ENCODE measurements at places on chromosomes 12 and 14. TPM values are rescaled to one million over a fixed set of nuclear protein-coding genes. Genes with fewer than 3 reads are reported as not detected.
A peak's percentile ranks its signal among the peaks of the same experiment; 100 is the strongest.

- DNase-seq, result no peak
Observed at GRCh38 chr14:102486513-102487203, 22.9 kb downstream of the ANKRD9 start.

TMPRSS12 gene
- not detected for total RNA-seq

PRB2 gene
- total RNA-seq, result not detected

DNA sequence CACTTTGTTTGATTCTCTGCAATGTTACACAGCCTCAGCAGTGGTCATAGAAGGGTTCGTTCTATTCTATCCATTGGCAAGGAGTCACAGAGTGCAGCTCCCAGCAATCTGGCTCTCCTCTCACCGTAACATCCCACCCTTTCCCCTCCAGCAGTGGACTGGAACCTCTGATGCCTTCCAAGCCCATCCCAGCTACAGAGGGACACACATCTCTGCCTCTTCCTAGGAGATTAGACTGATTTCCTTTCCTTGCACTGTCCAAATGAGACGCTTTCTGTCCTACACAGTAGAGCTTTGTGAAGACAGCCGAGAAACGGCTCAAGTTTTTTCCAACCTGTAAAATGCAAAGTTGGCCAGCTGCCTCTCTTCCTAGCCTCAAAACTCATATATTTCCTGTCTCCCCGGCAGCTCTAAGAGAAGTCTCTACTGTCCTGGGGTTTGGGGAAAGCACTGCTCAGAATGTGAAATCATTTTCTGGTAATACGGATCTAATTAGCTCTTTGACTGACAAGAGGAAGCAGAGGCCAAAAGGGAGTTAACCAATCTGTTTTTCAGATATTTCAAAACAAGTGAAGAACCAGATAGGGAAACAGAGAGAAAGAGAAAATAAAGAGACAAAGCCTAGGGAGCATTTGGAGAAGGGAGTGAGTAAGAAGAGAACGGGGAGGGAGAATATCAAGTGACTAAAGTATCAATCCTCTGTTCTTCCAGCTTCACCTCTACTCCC, 516 bp downstream of the NINJ2 start:
- DNase-seq, result no peak

BCL11B gene
- total RNA-seq, result 0.59 TPM

DNA sequence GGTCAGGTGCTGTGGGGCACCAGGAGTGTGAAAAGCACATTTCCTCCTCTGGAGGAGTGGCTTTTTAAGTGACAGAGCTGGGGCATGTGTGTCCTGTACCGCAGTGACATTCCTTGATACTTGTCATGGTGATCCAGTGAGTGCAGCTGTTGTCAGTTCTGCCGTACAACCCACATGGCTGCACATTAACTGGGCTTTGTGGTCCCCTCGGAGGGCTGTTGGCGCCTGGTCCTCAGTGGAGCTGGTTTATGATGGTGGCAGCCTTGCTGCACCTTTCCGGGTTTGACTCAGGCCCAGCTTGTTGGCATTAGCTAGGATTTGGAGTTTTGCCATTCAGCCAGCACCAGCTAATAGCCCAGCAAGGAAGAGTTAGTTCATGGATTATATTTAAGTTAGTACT, 77.0 kb downstream of the SLC25A47 start:
- no peak for DNase-seq

- no peak for DNase-seq
Observed at GRCh38 chr12:42475106-42475505, 114.4 kb downstream of the PRICKLE1 start.

RNU6-8 gene
- total RNA-seq, result not detected

DNA sequence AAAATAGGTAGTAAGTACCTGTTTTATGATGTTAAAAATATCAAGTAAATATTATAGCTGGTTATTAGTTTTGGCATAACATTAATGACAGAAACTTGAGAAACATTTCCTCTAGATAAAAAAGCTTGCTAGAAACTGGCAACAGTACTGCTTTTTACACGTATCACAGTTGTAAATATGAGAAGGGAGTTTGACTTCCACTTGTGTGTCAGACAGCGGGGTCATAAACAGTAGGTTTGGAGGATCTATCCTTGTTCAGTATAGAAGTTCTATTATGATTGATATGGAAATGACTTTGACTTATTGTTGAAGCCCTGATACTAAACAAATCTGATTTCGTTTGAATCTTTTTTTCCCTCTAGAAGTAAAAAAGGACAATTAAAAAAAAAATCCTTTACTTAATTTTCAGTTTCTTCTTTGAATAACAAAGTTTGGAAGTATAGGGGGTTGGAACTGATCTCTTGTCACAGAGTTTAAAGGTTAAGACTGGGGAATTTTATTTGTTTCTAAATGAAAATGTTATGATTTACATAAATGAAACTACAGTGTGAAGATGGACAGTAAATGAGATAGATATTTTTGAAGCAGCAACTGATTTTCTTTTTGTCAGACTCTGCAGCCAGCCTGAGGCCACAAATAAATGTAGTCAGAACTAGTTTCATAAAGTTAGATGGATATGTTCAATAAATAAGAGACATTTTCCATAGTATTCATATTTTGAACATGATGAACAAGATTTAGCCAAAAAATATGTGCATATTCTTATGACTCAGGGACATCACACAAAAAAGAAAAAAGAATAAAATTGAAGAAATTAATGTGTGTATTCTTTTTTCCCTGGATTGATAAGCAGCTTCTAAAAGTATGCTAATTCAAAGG, 50.1 kb downstream of the WNK1 start:
- DNase-seq, result no peak

ZNF140 gene
- 7.4 TPM for total RNA-seq

GRCh38 chr12:97386133-97386581, 76.4 kb upstream of the RMST start:
- no peak for DNase-seq

TRHDE gene
- 6.2 TPM for total RNA-seq

FICD gene
- total RNA-seq, result 4.6 TPM

GRCh38 chr12:125360540-125360939, 295.3 kb downstream of the AACS start:
- no peak for DNase-seq

- DNase-seq, result no peak
Observed at GRCh38 chr14:86539361-86540070, 1009.6 kb downstream of the FLRT2 start.

DNA sequence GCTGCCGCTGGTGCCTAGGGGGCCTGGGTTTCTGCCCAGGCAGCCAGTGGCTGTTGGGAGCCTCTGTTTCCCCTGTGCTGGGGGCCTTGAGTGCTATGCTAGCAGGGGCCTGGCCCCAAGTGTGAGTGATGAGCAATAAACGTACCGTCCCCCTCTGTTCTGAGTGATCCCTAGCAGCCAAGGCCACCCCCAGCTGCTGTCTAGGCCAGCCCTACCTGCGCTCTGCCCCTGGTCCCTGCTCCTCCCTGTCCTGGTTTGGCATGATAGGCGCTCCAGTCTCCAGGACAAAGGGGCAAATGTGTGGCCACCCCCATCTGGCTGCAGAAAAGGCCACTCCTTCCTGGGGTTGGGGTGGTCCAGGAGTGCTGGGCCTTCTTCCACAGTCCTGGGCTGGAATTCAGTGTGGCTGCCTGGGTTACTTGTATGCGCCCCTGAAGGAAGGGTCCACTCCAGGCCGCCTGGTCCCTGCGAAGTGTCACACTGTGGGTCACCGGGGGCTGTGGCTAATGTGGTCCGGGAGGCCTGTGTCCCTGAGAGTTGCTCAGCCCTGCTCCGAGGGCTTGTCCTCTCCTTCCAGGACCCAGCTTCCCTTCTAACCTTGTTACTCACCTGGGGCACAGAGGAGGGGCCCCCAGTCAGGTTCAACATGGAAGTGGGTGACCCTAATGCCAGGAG, 7.0 kb downstream of the TRMT61A start:
- DNase-seq, result peak; percentile 19

KRT85 gene
- total RNA-seq, result not detected

KIF21A gene
- total RNA-seq, result 31.9 TPM

BTBD6 gene
- total RNA-seq, result 37.7 TPM

- DNase-seq, result no peak
Observed at GRCh38 chr14:61379639-61380184, 58.3 kb downstream of the PRKCH start.

GRCh38 chr12:57237932-57238853, 8.7 kb downstream of the SHMT2 start:
- no peak for DNase-seq

All from left cardiac atrium (tissue), 4 donors.